ENCODE measurements at places on chromosomes 7 and 10.
A peak's percentile ranks its signal among the peaks of the same experiment; 100 is the strongest.

DNA sequence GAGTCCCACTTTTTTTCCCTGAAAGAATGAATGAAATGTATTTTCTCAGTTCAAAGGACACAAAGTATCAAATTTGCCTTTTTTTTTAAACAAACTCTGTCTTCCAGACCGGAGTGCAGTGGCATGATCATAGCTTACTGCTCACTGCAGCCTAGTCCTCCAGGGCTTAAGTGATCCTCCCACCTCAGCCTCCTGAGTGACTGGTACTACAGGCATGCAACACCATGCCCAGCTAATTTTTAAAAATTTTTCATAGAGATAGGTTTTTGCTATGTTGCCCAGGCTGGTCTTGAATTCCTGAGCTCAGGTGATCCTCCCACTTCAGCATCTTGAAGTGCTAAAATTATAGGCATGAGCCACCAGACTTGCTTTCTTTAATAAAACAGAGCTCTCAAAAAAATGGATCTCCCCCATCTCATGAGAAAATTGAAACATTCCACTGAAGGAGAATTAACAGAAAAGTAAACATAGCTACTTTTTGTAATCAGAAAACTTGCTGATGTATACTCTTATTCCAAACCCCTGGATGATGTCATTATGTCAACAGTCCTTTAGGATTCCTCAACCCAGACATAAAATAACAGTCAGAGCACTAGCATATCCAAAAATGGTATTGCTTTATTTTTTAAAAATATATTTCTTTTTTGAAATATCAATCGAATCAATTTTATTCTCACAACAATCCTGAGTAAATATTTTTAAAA is 12.3 kb upstream of the TRDMT1 start:
- no peak for DNase-seq

- DNase-seq = no peak
Observed at GRCh38 chr10:95297402-95297801, 6.6 kb upstream of the PDLIM1 start.

DNA sequence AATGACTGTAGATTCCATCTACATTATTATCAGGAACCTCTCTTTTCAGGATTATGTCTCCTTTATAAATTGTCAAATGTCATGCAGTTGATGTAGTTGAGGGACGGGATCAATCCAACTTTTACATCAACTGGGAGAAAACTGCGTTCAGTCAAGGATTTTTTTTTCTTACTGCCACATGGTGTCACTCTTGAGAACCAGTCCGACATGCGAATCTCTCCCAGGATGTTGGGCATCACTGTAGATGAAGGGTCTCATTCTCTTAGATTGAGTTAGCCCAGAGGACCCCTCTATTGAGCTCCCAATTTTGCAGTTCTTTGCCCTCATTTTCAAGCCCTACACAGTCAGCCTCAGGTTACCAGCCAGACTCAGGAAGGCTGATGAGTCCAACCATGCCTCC is 120.3 kb upstream of the PTPRZ1 start:
- DNase-seq = no peak

- peak; percentile 35 for DNase-seq
Observed at GRCh38 chr7:158973440-158973839, 117.1 kb downstream of the DYNC2I1 start.

GRCh38 chr10:69572159-69573055 is 815 bp downstream of the NEUROG3 start:
- no peak for DNase-seq

DNA sequence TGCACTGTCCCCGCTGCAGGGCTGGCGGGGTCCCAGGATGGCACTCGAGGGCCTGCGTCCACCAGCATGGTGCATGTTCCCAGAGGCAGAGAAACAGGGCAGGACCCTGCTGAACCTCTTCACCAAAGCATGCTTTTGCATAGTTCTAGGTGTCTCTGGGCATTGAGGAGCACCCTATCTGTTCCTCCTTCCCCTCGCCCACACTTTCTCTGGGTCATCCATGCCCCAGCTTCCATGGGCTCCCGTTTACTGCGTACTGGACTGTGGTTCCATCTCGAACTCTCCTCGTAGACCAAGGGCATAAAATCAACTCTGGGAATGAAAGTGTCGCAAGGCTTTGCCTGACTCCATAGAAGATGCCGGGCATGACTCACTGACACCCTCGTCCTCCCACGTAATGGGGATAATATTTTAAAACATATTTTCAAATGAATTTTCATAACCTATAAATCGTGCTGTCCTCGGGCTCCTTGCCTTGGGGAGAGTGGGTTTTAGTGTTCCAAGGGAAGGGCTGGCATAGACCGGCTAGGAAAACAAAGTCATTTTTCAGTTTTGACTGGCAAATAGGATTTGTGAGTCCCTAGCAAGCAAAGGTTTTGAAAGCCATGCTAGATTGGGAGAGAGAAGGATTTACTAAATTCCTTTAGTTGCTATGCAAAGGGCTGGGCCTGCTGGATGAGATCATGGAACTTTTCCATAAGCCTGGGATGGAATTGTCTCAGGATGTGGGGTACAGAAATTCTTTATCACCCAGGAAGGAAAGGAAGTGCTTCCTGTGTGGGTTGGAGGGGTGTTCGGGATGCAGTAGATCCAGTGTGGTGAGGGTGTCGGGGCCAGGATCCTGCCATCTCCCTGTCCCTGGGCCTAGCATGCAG is 498.7 kb upstream of the MKI67 start:
- DNase-seq = no peak

DNA sequence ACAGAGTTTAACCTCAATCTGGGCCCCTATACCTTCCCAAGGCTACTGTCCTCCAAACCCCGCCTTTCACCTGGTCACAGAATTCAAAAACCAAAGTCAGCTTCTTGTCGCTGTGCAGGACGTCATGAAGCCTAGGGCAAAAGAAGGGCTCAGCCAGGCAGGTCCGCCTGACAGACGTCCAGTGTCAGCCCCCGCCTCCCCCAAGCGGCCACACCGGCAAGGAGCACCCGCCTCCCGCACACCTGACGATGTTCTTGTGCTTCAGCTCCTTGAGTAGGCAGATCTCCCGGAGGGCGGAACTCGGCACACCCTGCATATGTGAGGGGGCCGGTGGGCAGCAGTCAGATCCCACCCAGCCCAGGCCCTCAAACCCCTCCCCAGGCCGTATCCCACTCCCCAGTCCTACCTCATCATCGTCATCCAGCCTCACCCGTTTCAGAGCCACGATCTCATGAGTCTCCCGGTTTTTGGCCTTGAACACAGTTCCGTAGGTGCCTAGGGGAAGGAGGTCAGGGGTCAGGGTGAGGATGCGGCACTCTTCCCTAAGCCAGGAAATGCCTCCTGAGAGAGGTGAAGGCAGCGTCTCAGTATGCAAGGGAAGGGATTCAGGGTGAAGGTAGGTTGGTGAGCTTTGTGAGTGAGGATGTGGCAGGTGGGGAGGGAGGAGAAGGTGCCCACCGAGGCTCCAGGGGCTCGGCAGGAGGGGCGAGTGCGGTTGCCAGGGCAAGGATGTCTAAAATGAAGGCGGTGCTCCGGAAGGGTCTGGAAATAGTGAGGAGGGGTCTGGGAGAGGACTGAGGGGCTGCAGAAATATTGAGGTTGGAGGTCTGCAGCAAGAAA is 811 bp downstream of the CDK5 start:
- no peak for DNase-seq

- no peak for DNase-seq
Observed at GRCh38 chr10:88205842-88206446, 342.5 kb downstream of the PTEN start.

DNA sequence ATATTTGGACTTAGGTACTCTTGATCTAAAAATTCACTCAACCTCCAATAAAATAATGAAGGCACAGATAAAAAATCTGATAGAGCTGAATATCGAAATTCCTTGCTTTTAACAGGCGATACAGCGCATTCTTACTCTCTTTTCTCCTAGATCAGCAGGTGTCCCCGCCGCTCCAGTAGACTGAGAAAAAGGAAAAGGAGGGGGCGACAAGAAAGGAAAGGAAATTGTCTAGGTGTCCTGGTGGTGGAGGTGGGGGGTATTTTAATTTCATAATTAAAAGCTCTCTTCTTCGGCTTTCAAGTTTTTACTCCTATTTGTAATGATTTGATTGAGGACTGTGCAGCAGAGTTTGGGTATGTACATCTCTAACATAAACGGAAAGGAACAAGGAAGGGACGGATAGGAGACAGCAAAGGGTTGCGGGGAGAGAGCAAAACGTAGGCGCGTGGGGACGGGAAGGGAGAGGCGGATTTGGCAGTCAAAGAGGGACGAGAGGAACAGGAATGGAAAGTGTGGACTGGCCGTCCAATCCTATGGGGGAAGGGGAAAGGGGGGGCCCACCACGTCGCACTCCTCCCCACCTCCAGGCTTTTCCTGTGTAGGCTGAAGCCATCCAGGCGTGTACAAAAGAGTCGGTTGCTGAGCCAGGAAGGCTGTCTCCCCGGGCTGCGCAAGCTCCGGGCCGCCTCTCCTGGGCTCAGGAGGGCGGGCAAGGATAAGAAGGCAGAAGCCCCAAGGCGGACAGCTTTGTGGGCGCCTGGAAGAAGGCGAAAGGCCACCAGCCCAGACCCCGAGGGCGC is 875 bp upstream of the HECTD2 start:
- DNase-seq = peak; percentile 33

DNA sequence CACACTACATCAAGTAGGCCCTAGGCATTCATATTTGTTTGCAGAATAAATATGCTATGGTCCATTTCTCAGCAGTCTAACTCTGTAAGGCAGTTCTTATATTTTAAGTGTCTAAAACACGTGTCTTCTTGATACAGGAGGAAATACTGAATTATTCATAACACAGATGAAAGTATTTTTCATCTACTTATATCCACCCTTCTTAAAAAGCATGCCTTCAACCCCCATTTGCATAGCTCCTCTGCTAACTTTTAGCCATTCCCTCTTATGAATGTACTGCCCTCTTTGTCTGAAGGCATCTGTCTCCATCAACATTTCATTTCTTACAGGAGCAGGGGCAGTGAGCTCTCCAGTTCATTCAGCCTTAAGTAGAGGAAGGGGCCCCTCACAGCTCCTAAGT is 57.7 kb downstream of the ZFAND4 start:
- DNase-seq = no peak

DNA sequence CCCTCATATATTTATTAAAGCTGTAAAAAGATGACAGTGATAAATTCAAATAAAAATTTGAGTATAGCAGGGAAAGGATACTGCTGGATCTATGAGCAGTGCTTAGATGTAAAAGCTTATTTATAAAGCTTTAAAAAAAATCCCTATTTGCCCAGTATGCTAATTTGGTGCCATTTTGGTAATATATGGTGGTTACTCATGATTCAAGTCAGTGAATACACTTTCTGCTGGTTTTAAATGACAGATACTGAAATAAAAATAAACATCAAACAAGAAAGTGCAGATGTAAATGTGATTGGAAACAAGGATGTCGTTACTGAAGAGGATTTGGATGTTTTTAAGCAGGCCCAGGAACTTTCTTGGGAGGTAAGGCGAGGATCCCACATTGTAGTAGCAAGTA is 134.4 kb upstream of the SAMD8 start:
- DNase-seq = no peak

DNA sequence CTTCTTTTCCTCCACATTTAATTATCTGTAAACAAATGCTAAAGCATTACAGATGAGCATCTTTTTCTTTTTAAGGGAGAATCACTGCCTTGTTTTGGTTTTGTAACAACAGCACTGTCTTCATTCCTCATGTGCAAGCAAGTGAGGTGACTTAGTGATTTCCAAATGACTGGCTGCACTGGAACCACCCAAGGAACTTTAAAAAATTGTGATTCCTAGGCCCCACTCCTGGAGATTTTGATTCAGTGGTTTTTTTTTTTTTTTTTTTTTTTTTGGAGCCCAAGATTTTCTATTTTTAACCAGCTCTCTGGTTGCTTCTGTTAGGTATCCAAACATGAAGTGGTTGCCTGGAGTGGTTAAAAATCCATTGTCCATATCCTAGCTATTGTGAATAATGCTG is 176.2 kb downstream of the LRMDA start:
- no peak for DNase-seq

DNA sequence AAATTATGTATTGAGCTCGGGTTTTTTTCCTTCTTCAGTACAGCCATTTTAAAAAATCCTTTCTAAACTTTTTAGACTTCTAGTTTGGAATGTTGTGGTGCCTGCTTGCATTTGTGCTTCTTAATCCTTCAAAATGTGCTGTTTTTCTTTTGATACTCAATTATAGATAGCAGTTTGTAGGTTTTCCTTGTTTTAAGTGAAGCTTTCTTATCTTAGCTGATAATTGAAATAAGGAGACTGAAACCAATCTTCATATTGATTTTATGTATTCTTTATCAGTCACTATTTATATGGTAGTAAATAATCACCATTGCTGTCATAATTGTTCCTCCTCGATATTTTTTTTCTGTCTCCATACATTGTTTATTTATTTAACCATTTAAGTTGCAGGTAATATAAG is 56.6 kb downstream of the TAF3 start:
- no peak for DNase-seq

DNA sequence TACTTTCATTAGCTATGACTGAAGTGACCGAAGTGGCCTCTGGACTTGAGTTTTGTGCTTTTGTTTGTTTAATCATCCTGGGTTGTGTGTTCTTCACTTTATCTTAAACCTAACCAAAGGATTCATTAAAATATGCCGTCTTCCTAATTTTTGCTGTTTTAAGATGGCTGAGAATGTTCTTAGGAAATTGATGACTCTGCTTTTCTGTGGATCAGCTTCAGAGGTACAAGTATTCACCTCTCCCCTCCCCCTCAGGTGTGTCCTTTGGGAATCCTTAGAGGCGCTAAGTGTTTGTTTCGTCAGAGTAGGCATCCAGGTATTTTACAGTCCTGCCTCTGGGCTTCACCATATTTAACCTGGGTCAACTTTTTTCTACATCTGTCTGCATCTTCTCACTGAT is 1.1 kb downstream of the CCDC126 start:
- no peak for DNase-seq

GRCh38 chr10:108612485-108612884 is 1310.8 kb downstream of the XPNPEP1 start:
- DNase-seq = no peak

GRCh38 chr7:95550546-95550945 is 45.8 kb downstream of the PDK4 start:
- no peak for DNase-seq

DNA sequence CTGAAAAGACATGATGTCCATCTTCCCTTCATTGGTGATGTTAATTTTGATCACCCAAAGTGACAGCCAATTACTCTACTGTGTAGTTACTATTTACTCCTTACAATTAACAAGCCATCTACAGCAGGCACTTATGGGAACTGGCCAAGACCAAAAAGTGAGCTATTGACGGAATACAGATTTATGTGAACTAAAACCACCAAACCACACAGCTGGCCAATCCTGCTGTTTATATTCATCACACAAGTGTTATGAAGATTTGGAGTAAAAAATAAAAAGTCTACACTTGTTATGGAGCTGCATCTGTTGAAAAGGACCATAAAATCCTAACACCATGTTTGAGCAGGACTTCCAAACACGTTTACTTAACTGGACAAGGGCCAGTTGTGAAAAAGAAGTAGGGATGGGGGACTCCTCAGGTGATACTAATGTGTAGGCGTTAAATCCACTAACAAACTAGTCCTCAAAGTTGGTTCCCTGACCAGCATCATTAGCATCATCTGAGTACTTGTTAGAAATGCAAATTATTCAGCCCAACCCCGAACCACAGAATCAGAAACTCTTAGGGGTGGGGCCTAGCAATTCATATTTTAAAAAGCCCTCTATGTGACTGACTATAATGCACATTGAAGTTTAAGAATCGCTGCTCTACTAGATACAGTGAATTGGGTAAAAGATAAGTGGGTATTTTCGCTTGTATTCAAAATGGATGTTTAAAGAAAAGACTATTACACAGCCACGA is 11.6 kb downstream of the MCMBP start:
- DNase-seq = no peak

All from NCI-H2171 (cell line).